Heart left ventricle (tissue), 16 donors: ENCODE measurements at places on chromosomes 7 and 10. TPM values are rescaled to one million over a fixed set of nuclear protein-coding genes. Genes with fewer than 3 reads are reported as not detected.

- no peaks in the 10 kb centered on the region for H3K36me3 ChIP-seq
- H3K27ac ChIP-seq, result peak overlapping the region; percentile 52
- H3K4me1 ChIP-seq, result peaks cover 12% of the 10 kb centered on the region
- no peak for DNase-seq
- H3K27me3 ChIP-seq, result no peaks in the 10 kb centered on the region
These were observed 22.4 kb downstream of the ZFAND2A start for GRCh38 chr7:1137517-1138167.

- H3K4me1 ChIP-seq, result peaks cover 10% of the 10 kb centered on the region
- peak overlapping the region; percentile 87 for H3K4me3 ChIP-seq
- H3K27me3 ChIP-seq, result no peaks in the 10 kb centered on the region
These were observed 1.1 kb downstream of the DENND2A start for GRCh38 chr7:140639366-140640053.

Gene TRIM74
- total RNA-seq, result not detected

DNA sequence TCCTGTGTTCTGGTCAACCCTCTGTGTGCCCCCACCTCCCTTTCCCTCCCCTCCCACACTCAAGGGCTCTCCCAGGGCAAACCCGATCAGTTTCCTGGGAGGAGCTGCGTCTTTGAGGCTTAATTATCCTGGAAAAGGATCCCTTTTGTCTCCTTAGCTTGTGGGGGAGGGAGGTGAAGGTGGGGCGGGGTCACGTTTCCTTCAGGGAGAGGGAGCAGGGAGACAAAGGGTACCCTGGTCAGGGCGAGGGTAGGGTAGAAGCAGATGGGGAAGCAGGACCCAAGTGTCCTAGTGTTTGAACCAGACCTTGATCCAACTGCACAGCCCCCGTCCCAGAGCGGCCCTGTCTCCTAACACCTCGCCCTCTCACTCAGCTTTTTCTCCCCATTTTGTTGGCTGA is 90.1 kb downstream of the HIF1AN start:
- H3K4me1 ChIP-seq, result no peaks in the 10 kb centered on the region
- DNase-seq, result no peak
- H3K36me3 ChIP-seq, result no peaks in the 10 kb centered on the region
- H3K4me3 ChIP-seq, result no peak overlapping the region
- no peak overlapping the region for H3K27ac ChIP-seq
- peaks cover 13% of the 10 kb centered on the region for H3K27me3 ChIP-seq

DNA sequence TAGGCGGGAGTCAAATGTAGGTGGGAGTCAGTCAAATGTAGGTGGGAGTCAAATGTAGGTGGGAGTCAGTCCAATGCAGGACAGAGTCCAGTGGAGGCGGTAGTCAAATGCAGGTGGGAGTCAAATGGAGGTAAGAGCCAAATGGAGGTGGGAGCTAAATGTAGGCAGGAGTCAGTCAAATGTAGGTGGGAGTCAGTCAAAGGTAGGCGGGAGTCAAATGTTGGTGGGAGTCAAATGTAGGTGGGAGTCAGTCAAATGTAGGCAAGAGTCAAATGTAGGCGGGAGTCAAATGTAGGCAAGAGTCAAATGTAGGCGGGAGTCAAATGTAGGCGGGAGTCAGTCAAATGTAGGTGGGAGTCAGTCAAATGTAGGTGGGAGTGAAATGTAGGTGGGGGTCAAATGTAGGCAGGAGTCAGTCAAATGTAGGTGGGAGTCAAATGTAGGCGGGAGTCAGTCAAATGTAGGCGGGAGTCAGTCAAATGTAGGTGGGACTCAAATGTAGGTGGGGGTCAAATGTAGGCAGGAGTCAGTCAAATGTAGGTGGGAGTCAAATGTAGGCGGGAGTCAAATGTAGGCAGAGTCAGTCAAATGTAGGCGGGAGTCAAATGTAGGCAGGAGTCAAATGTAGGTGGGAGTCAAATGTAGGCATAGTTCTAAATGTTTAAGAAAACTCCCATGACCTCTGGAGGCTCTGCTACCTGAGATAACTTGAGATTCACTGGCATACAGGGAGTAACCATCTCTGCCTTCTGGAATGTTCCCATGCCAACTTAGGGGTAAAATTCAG is 30.2 kb upstream of the ZFAND2A start:
- no peak for DNase-seq
- H3K27ac ChIP-seq, result no peak overlapping the region
- H3K4me1 ChIP-seq, result no peaks in the 10 kb centered on the region
- no peaks in the 10 kb centered on the region for H3K36me3 ChIP-seq
- peaks cover 20% of the 10 kb centered on the region for H3K27me3 ChIP-seq

GRCh38 chr7:30990673-30991170 is 27.0 kb downstream of the GHRHR start:
- H3K4me3 ChIP-seq, result no peak overlapping the region
- no peaks in the 10 kb centered on the region for H3K27me3 ChIP-seq
- no peak overlapping the region for H3K27ac ChIP-seq
- no peaks in the 10 kb centered on the region for H3K36me3 ChIP-seq
